BJ (cell line): ENCODE measurements at places on chromosomes 6 and 20.

DNA sequence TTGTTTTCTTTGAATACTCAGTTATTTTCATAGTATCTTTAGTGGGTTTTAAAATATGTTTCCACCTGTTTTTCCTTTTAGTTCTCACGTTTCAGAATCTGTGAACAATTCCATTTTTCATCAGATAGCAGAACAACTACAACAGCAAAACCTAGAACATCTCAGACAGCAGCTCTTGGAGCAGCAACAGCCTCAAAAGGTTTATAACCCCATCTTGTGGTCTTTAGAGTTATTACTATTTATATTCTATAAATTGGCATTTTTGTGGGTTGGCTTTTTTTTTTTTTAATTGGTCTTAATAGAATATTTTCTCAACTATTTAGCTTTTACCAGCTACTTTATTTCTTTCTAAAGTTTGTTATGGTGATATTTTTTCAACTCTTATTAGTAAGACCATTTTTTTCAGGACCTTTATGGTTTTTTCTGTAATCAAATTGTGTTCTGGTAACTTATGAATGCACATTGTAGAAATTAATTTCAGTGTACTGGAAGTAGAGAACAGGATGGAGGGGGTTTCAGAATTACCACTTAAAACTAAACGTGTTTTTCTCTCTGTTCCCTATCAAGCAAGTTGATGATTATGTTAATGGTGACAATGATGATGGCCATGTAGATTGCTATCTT lies 72.2 kb downstream of the SCAF8 start:
- DNase-seq = no peak

DNA sequence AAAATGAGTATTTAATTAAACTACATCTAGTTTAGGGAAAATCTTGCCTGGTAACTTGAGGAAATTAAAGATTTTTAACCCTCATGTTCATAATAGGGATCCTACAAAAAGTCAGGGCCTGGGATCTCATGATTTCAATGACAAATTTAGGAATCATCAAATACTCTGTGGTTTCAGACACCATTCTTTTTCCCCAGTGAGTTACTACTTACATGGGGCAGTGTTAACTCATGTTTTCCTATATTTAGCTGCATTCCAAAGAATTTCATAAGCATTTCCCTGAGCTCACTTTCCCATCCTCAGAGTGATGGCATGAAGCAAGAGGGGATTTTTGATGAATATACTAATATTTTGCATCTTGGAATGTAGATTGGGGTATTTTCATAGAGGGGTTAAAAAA lies 321.7 kb downstream of the CENPW start:
- peak; percentile 64 for DNase-seq

GRCh38 chr6:69704916-69705315 lies 91.9 kb downstream of the LMBRD1 start:
- DNase-seq = no peak

- no peak for DNase-seq
Measured at GRCh38 chr20:36950414-36951197, 902 bp downstream of the SAMHD1 start.

- DNase-seq = no peak
Measured at GRCh38 chr20:57259938-57260921, 6.2 kb downstream of the BMP7 start.

DNA sequence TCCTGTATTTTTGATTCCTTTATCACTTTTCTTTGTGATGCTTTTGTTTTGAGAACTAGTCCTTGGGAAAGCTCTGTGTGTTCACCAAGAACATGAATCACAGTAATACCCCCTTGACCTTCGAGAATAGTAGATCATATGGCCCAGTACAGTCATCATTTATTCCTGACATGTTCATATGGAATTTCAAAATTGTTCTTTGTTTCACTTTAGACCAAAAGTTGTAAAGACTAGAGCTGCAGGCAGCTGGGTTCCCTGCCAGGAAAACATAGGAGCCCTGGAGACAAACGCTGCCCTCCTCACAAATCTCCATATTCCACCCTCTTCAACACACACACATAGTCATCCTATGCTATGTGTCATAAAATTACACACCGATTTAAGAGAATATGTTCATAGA lies 621.2 kb upstream of the EYS start:
- no peak for DNase-seq

DNA sequence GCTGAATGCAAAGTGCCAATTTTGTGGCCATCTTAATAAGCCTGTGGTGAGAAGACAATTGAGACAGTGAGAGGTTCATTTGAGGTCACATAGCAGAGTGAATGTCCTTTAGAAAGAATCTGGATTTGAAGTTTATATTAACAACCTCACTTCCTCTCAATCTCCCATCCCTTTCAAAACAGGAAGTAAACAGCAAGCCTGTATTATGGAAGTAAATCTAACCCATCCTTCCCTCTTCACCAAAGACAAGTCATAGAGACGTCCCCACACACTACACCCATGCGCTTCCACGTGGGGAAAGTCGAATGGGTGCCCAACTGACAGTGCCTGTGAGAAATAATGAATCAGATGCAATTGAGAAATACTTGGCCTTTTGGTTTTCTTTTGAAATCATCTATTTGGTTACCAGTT lies 28.8 kb upstream of the CCND3 start:
- DNase-seq = no peak

DNA sequence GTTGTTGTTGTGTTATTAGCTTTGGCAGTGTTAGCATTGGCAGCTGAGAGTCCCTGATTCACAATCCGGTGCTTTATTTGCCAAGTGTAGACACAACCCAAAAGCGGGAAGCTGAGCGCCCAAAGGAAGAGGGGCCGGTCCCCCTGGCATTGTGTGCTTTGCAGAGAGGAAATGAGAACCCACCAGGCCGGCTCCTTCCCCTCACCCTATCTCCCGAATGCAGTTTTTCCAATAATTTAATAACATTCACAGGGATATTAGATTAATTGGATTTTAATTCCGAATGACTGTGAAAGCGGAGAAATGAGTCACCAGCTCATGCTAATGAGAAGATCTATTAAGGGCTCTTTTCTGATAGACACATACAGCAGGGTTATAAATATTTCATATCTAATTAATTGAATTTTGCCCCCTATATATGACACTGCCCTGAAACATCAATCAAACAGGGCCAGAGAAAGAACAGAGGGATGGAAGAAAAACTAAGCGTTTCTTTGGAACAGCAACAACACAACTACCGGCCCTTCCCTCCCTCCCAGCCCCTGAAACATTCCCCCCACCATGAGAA lies 143.8 kb downstream of the MBOAT1 start:
- no peak for DNase-seq

GRCh38 chr6:168915855-168916254 lies 337.8 kb downstream of the THBS2 start:
- DNase-seq = no peak

DNA sequence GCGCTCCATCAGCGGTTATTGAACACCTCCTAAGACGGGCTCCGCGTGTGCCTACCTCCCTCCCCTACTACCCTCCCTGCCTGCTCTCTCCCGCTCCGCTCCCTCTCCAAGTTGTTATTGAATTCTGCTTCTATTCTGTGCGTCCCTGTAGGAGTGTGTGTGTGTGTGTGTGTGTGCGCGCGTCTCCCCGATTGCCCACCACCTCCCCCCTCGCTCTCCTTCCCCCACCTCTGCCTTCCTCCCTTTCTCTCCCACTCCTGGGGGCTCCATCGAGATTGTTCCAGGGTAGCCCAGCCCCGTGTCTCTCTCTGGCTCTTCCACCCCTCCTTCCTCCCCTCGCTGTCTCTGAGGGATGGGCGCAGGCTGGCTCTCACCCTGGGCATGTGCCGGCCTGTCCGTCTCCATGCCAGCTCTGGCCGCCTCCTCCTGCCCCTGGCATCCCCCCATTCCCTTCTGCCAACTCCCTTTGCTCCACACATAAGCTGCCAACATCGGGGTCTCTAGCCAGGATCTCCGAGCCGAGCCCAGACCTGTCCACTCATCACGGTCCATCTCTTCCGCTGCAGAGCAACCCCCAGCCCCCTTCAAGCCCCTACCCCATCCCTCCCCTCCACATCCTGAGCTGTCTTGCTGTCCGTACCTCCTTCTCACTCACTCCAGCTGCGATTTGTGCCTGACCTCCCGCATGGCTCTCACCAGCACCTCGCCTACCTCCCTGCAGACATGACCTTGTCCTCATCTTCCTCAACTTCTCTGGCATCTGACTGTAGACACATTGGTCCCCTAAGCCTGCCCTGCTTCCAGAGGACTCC lies 68.5 kb downstream of the SRC start:
- DNase-seq = no peak

DNA sequence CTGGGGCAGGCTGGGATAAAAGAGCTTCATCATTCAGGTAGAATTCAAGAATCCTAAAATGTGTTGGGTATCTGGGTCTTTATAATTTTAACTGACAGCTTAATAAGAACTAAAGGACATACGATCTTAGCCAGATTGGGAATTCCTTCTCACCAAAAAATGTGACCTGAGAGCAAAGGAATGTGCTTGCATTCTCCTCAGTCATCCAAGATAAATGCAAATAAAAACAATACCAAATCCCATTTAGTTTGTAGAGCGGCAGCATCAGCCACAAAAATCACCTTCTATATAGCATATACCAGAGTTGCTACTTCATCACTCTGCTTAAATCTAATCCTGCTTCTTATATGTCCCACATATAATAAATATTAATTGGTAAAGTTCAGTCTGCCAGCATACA lies 16.9 kb downstream of the USP49 start:
- DNase-seq = peak; percentile 31

- peak; percentile 65 for DNase-seq
Measured at GRCh38 chr6:14734416-14735340, 511.2 kb upstream of the JARID2 start.

DNA sequence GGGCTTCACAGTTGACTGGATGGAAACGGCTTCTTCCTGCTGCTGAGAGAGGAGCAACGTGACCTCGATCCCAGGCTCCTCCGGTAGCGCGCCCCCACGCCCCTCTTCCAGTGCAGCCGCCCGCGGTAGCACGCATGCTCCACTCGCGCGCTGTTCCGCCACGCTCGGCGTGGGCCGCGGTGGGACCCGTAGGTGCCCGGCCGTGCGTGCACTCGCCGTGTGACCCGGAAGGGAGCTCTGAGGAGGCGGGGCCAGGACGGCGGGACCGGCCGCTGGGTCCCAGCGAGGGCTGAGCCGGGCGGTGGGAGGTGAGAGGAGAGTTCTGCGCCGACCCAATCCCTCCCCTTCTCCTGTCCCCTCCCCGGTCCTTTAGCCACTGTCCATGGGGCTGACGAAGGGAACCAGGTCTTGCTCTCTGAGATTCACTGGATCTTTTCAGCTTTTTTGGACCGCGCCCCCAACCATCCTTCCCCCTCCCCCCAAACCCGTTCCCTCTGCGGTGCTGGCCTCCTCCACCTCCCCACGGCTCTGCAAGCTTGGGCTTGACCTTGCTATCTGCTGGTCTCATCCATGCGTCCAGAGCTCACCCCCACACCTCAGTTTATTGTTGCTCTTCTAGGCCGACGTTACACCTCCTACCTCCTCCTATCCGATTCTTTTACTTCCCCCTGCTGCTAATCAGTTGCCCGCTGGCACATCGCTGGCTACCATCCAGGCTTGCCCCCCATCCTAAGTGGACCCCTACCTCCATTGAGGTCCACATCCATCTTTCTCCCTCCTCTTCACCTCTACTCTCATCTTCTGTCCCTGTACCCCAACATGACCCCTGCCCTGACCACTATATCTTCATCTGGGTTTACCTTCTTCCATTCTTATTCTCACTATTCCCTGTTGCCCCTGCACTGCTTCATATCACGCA lies at the start of gene CUL9:
Gene CUL9, plus strand, starts transcription at position 255 of the 919 bp plus-strand sequence. CDS start 2,115 bp downstream, outside the sequence.
- no peak for DNase-seq

DNA sequence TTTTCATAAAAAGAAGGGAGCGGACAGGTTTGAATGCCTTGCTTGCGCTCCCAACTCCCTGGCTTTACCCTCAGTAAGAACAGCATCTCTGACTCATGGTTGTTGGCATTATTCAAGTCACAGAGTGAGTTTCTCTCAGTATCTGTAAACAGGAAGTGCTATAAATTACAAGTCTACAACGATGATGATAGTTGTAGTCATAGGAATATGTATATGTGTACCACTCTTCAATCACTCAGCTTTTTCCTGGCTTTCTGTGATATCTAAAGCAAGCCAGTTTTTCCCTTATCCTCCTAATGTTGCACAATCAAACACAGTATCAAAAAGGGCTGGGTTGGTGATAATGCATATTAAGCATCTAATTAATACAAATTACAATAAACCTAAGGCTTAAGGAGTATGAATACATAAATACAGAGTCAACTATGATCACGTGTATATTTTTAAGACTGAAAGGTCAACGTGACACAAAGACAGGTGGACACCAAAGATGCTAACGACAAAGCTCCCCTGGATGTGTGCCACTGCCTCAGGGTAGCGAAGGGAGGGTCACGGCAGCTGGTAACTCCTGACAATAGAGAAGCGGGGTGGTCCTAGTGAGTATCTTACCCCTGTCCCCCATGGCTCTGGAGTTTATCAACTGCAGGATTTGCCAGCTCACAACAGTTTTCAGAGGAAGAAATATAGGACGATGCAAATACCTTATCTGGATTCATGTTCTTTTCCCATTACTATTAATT lies 202.8 kb downstream of the BTBD9 start:
- DNase-seq = no peak

DNA sequence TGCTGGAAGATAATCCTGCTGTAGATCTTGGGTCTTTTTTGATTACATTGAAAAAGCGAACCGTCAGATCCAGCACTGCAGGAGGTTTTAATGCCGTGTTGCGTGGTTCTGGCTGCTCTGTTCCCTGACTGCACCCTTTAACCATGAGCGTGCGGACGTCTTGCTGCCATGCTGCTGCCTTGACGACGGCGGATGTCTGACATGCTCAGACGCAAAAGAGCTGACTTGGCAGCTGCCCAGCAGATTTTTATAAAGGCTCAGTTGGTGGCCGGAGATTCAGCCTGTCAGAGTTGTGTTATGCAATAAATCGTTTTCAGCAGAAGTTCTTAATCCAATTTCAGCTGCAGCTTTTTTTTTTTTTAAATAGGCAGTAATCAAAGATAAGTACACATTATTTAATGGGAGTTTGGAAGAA lies 119.4 kb downstream of the JARID2 start:
- DNase-seq = peak; percentile 77

- DNase-seq = no peak
Measured at GRCh38 chr20:36574366-36575135, 1.2 kb downstream of the TGIF2 start.

- DNase-seq = no peak
Measured at GRCh38 chr6:134810402-134810801, 139.5 kb downstream of the ALDH8A1 start.

- DNase-seq = no peak
Measured at GRCh38 chr6:25981568-25982263, 19.1 kb downstream of the TRIM38 start.

- DNase-seq = no peak
Measured at GRCh38 chr6:5089481-5090438, 4.6 kb downstream of the PPP1R3G start.

- no peak for DNase-seq
Measured at GRCh38 chr20:35006009-35006408, 50.3 kb downstream of the MYH7B start.

GRCh38 chr6:51025082-51025777 lies 206.6 kb downstream of the TFAP2B start:
- no peak for DNase-seq

- DNase-seq = no peak
Measured at GRCh38 chr6:167094820-167095637, 27.9 kb upstream of the CCR6 start.

GRCh38 chr6:80528115-80528514 lies 421.6 kb downstream of the BCKDHB start:
- no peak for DNase-seq

GRCh38 chr6:159062564-159062945 lies 17.8 kb upstream of the TAGAP start:
- DNase-seq = no peak

GRCh38 chr6:46882645-46883044 lies 39.1 kb downstream of the ADGRF5 start:
- DNase-seq = no peak
